Activated effector memory CD4-positive, alpha-beta T cell treated with anti-CD3 and anti-CD28 coated beads, Interleukin-2, amount 50 U/mL, for 16 hours (primary cell): ENCODE measurements at places on chromosomes 2 and 18.

DNA sequence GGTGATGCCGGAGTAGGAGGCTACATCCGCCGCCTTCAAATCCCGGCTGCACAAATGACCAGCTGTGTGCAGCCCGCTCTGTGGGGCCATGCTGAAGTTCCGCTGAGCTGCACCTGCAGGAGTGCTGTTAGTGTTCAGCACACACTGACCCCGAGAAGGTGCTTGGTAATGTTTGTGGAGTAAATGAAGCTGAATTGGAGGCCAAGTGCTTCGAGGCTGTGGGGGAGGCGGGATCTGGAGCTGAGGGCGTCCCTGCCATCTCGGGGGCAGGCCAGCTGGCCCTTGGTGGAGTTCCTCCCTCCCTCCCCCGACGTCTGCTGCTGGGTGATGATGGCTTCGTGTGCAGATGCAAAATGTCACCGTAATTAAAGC lies 23.2 kb downstream of the KCNF1 start:
- no peak for DNase-seq

DNA sequence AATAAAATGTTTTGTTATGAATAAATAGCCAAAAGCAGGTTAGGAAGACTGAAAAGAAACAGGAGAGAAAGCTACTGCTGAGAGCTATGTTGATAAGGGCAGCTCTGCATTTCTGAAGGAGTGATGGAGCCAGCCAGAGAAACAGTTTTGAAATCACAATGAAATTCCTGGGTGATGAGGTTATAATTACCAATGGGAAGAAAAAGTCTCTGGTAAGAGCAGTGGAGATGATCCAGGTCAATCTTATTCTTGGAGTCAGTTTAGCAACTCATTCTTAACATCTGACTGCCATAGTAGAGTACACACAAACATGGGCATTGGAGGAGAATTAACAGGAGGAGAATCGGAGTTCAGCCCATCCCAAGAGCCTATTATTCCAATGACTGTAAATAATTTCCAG lies 2.4 kb downstream of the ALKAL2 start:
- DNase-seq, result no peak

GRCh38 chr2:216637472-216637871 lies 4.3 kb downstream of the IGFBP2 start:
- DNase-seq, result no peak

GRCh38 chr2:190835303-190835930 lies 45.2 kb upstream of the GLS start:
- no peak for DNase-seq

DNA sequence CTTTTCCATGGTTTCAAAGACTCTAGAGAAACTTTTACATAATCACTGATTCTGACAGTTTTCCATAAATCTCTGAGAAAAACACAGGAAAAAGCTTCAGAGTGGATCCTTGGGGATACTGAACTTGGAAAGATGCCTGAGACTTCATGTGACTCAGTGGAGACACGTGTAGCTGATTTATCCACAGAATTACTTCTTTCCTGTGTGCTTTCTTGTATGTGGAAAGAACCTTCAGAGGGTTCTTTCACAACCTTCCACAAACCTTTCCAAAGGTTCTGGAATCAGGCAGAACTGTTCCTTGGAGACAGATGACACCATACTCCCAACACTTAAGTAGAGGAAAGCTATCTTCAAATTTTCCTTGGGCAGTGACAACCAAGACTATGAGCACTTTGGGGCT lies 207.2 kb downstream of the RND3 start:
- DNase-seq, result no peak

DNA sequence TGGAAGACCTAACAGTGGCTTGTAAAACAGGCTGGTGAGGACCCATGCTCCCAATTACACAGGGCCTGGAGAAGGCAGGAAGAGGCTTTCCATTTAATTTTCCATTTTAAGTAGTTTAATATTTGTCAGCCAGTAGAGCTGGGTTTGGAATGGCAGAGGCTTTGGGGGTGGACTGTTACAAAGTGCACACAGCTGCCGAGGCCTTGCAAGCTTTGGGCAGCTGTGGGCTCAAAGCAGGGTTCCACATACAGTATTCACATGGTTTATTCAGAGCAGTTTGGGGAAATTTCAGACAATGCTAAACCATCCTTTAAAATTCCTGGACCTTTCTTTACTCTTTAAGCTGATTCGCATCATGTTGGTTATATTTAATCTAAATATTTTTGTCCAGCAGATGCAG lies 132.6 kb downstream of the WDSUB1 start:
- DNase-seq, result no peak

GRCh38 chr2:25570161-25570845 lies 103.1 kb downstream of the DTNB start:
- DNase-seq, result no peak

DNA sequence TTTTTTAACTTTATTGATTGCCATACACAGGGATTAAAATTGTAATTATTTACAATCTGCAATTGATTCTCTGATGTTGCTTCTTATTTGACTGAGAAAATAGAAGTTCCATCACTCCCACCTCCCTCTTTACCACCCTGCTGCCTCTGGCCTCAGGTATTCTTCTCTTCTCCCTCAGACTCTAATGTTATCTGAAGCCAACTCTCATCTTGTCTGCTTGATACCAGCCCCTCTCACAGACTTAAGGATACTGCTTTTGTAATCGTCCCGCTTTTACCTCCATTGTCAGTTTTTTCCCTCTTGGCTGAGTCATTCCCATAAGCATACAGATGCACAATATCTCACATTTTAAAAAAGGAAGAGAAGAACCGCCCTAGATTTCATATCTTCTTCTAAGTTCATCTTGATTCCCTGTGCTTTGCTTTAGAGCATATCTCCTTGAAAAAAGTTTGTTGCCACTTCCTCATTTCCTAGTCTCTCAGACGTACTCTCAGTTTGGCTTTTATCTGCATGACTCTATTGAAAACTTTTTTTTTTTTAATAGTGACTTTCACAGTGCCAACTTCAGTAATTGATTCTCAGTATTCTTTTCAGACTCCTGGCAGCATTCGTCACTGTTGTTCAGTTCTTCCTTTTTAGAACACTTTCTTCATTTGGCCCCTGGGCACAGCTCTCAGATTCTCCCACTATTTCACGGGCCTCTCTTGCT lies 31.1 kb downstream of the SPAG16 start:
- DNase-seq, result no peak

- DNase-seq, result no peak
Measured at GRCh38 chr2:178908810-178909209, 101.6 kb upstream of the TTN start.

DNA sequence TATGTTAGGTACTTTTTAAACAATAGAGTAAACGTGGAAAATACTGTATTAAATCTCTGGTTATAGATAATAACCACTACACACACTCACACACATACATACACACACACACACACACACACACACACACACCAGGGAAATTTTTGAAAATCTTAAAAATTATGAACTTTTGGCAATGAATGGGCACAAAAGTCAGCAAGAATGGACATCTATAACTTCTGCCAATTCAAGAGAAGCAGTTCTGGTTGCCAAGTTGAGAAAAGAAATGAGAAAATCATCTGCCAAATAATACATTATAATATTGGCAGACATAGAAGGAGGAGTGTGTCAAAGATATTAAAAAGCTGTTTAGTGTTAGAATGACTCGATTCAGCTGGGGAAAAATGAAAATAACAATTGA lies 42.9 kb upstream of the TMEM178A start:
- no peak for DNase-seq

DNA sequence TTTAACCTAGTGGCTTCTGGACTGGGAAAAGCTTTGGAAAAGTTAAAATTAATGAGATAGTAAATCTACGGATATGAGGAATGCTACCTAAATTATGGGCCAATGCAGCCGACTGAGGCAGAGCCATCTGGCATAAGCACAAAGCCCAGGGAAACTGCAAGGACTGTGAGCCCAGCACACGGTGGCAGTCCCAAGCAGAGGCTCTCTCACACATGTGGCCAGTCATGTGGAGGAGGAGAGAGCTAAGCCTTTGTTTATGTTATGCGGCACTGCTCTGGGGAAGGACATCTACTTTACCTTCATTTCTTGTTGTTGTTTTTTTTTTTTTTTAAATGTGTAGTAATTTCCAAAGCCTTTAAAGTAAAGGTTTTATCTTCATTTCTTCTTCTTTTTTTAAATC lies 267.0 kb downstream of the STK39 start:
- DNase-seq, result no peak

- no peak for DNase-seq
Measured at GRCh38 chr2:186522450-186522849, 36.4 kb downstream of the ZC3H15 start.

- DNase-seq, result no peak
Measured at GRCh38 chr18:6712401-6712800, 17.1 kb upstream of the ARHGAP28 start.

- DNase-seq, result no peak
Measured at GRCh38 chr2:70852824-70853223, 17.2 kb upstream of the CD207 start.

DNA sequence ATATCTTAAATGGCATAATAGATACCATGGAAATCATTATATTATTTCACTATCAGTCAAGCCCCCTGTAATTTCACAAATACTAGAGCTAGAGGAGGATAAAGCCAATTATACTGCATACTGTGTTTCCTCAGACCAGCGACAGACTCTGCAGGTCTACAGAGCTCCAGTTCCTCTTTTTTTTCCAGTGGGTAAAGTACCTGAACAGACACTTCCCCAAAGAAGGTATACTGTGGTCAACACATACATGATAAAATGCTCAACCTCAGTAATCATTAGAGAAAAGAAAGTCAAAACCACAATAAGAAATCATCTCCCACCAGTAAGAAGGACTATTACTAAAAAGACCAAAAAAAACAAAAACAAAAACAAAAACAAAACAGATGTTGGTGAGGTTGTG lies 44.6 kb downstream of the SCN7A start:
- DNase-seq, result no peak

DNA sequence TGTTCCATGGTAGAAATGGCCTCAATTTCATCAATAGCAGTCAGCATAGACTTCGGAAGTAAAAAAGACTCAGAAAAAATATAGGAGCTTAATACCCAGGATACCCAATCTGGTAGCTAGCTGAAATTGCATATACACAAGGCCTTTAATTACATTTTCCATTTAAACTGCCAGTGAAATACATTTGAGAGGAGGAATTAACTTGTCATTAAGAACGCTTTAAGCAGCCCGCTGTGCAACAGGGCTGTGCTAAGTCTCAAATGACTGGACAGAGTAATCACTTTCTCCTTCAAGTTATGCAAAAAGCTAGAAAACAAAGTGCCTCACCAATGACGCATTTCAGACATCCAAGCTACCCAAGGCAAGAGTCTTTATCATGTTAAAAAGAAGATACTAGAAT lies 558.8 kb downstream of the MBD2 start:
- no peak for DNase-seq

- DNase-seq, result peak; percentile 25
Measured at GRCh38 chr2:24045511-24046508, 1.4 kb downstream of the WDCP start.
